ENCODE measurements at places on chromosomes 2 and 18.

DNA sequence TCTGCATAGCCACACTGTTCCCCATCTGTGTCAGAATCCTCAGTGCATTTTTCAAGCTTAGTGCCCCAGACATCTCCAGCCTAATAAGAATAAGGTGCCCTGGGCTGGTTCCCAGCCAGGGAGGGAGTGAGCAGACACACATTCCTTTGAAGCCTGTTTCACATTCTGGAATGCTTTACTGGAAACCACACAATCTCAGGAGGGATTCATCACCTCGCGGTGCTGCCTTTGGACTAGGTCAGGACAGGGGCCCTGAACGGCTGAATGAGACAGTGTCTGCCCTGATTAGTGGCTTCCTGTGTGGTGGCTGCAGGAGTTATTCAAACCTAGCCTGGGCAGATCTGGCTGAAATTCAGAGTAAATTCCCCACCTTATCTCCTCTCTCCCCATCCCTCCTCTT, 108.0 kb upstream of the LDAH start:
- peak; percentile 47 for DNase-seq

DNA sequence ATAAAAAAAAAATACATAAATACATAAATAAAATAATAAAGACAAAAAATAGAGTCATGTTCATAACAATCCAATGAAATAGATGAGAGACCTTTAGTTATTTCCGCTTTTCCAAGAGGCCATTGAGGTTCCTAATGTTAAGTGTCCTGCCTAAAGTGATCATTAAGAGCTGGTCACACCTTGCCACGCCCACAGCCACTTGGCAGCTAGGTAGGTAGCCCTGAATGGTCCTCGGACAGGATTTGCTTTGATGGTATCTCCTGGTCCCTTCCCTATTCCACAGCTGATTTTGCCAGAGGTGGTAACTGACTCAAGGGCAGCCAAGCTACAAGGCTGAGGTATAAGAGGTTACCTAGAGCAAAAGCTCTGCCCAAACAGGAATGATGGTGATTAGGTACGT, 24.5 kb upstream of the TANC1 start:
- no peak for DNase-seq

- DNase-seq: no peak
These were observed 49.8 kb upstream of the CNGA3 start for GRCh38 chr2:98296440-98296839.

DNA sequence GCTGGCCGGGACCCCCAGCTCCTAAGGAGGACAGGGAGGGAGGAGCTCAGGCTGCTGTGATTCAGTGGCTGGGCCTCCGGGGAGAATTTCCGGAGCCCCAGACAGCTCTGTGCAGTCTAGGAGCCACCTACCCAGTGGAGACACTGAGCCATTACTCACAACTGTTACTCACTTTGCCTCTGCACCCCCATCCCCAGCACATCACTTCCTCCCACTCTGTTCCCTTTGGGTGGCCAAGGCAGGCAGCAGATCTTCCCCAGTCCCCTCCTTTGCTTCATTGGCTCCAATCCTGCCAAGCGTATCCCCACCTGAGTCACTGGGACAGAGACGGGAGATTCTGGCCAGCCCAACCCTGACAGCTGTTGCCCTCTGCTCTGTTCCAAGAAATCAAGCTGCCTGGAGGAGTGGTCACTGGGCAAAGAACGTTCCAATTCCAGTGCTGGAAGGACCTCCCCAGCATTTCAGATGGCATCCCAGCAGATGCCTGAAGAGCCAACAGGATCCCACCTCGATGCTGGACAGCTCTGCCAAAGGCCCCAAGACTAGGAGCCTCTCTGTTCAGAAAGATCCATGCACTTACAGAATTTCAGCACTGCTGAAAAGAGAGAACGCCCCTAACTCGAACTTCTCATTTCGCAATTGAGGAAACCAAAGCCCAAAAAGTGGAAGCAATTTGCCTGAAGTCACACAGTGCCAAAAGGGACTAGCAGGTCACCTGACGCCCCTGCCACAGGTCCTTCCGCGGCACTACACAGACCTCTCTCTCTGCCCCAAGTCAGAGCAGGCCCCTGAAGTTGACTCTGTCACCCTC, 68.3 kb downstream of the TNS1 start:
- DNase-seq: peak; percentile 88

GRCh38 chr2:199979398-199979797, 24.0 kb downstream of the MAIP1 start:
- DNase-seq: no peak

GRCh38 chr18:29123706-29124530, 947.0 kb upstream of the CDH2 start:
- peak; percentile 38 for DNase-seq
